ENCODE measurements at places on chromosomes 16 and 17. TPM values are rescaled to one million over a fixed set of nuclear protein-coding genes. Genes with fewer than 3 reads are reported as not detected.
A peak's percentile ranks its signal among the peaks of the same experiment; 100 is the strongest.

DNA sequence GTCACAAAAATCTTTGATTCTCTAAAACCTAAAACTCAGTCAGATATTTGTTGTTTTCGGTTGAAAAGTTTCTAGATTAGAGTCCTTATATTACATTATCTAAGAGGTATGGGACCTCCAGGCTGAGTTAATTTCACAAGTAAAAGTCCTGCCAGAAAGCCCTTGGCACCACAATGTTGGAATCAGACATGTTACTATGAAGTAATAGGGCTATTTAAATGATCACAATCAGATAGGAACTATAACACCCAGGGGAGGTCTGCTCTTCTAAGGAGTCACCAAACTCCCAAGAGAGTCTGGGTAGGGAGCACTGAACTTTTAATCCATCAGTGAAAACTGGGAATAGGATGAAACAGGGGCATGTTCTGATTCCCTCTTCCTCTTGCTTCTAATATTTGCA is 54.2 kb downstream of the WIPI1 start:
- H3K27ac ChIP-seq = no peak overlapping the region
- no peaks in the 10 kb centered on the region for H3K4me1 ChIP-seq
- H3K4me3 ChIP-seq = no peak overlapping the region
- no peak for DNase-seq
- H3K27me3 ChIP-seq = no peaks in the 10 kb centered on the region
- no peaks in the 10 kb centered on the region for H3K36me3 ChIP-seq

DNA sequence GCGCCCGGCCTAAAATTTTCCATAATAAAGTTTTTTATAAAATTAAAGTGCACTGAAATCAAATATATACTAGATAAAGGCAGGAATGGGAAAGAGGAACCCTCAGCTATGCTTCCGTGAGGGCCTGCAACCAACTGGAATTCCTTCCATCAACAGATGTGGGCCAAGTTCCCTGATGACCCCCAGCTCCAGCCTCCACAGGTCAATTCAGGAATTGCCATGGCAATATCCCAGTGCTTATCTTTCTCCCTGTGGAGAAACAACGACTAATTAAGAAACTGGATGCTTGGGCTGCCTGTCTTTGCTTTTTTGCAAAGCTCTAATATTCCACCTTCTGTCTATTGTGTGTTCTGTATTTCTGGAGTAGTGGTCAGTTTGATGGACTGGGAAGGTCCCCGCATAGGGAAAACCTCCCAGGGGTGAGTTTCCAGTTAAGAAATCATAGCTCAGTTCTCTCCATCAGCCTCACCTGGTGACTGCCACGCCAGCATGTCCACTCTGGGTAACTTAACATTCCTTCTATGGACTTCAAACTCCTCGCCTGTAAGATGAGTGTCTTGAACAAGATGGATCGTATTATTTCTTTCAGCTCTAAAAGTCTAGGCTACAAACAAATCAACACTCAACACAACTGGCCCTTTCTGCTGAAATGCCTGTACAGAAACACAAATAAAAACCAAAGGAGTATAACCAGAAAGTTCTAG is 67.9 kb downstream of the CREBBP start:
- peaks cover 1% of the 10 kb centered on the region for H3K36me3 ChIP-seq
- H3K27me3 ChIP-seq = no peaks in the 10 kb centered on the region
- no peaks in the 10 kb centered on the region for H3K4me1 ChIP-seq
- no peak overlapping the region for H3K27ac ChIP-seq

GRCh38 chr17:2380226-2380922 is 20.5 kb downstream of the MNT start:
- no peak for DNase-seq
- H3K36me3 ChIP-seq = no peaks in the 10 kb centered on the region
- H3K4me1 ChIP-seq = no peaks in the 10 kb centered on the region
- no peak overlapping the region for H3K27ac ChIP-seq
- no peaks in the 10 kb centered on the region for H3K27me3 ChIP-seq
- no peak overlapping the region for H3K4me3 ChIP-seq

Gene CXCL16
- 55.3 TPM for total RNA-seq

Gene RCVRN
- total RNA-seq = not detected

Gene ESRP2
- 109 TPM for total RNA-seq

DNA sequence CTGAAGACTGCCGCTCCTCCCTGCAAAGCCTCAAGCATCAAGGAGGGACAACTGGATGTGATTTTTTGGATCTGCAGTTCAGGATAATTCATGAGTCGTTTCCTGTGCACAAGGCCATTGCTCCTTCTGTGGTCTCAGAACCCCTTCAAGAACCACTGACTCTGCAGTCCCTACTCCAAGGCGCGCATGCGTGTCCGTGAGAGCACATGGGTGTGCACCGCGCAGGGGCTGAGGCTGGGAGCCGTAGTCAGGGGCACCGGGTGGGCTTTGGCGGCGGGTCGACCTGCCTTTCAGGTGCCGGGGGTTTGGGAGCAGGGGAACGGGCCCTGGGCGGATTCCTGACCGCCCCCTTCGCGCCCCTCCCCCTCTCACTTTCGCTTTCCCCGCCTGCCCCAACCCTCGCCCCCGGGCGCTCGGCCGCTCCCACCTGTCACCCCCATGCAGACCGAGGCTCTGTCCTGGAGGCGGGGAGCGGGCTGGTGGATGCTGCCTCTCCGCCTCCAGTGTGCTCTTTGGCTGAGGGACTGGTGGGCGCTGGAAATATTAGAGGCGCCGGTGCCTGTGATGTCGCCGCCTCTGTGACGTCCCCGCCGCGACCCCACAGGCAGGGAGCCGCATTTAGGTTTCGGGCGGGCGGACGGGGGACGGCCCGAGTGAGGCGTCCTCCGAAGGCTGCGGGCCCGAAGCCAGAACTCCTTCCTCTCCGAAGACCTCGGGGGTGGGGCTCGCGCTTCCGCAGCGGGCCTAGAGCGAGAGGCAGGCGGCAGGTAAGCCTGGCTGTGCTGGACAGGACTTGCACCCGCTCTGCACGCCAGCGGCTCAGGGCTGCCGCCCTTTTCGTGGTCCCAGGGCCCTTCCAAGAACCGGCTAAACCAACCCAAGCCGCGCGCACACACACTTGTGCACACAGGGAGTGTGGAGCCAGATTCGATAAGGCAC is at the start of gene SPATA32:
TSS of gene SPATA32 (minus strand) at position 518 of the 939 bp plus-strand sequence. CDS start at position 440, 78 bp downstream.
- no peak within 1 kb of the TSS for H3K27ac ChIP-seq
- H3K36me3 ChIP-seq = no peaks in the 10 kb centered on the region
- DNase-seq = no peak
- no peaks in the 10 kb centered on the region for H3K27me3 ChIP-seq

DNA sequence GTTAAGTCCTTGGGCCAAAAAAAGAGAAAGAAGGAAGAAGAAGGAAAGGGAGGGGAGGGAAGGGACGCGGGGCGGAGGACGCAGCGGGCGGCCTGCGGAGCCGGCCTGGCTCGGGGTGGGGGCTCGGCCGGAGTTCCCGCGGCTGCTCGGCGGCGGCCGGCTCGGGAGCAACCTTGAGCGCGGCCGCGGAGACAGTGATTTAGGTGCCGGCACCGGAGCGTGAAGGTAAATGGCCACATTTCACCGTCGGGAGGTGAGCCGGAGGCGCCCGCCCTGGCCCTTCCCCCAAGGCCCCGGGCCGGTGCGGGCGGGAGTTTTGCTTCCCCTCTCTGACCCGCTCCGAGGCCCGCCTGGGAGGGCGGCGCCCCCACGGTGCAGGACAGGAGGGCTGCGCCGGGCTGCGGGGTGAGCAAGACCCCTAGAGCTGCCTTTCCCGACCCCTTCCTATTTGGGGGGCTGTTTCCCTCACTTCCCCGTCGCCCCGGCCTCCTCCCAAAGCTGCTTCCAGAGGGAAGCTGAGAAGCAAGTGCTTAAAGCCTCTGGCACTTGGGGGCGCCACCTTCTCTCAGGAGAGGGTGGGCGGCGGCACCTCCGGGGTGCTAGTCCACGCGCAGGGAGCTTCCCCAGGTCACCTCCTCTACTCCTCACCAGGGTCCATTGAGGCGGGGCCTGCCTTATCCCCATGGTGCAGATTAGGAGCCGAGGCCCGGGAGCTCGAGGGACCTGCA is 56.5 kb downstream of the MRM1 start:
- no peak overlapping the region for H3K4me3 ChIP-seq
- no peak for DNase-seq
- no peak overlapping the region for H3K27ac ChIP-seq
- H3K27me3 ChIP-seq = peaks cover 1% of the 10 kb centered on the region
- no peaks in the 10 kb centered on the region for H3K36me3 ChIP-seq

DNA sequence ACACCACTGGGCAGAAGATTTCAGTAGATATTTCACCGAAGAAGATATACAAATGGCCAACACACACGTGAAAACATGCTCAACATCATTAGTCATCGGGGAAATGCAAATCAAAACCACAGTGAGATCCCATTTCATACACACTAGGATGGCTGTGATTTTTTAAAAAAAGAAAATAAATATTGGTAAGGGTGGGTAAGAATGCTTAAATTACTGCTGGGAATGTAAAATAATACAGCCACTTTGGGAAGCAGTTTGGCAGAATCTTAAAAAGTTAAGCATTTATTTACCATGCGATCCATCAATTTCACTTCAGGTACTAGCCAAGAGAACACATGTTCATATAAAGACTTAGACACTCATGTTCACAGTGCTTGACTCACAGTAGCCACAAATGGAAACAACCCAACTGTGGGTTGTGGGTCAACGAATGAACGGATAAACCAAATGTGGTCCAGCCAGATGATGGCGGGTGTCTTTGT is 6.5 kb upstream of the C16orf74 start:
- no peak overlapping the region for H3K27ac ChIP-seq
- DNase-seq = no peak
- H3K27me3 ChIP-seq = no peaks in the 10 kb centered on the region
- no peak overlapping the region for H3K4me3 ChIP-seq
- H3K4me1 ChIP-seq = peaks cover 8% of the 10 kb centered on the region

DNA sequence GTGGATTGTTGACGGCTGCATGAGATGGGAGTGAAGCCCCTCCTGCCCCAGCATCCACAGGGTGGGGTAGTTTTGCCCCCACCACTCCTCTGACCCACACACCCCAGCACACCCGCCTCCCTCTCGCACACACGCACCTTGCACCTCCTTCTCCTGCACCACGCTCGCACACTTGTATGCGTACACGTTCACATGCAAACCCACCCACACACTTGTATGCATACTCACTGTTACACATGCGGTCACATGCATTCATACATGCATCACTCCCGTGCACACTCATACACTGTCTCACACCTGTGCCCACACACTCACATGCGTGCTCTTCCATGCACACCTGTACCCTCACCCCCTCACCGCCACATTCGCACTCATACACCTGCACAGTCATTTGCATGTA is 70.5 kb upstream of the CIBAR2 start:
- no peak for DNase-seq
- H3K27me3 ChIP-seq = no peaks in the 10 kb centered on the region
- peaks cover 2% of the 10 kb centered on the region for H3K36me3 ChIP-seq
- no peak overlapping the region for H3K27ac ChIP-seq
- H3K4me1 ChIP-seq = no peaks in the 10 kb centered on the region

DNA sequence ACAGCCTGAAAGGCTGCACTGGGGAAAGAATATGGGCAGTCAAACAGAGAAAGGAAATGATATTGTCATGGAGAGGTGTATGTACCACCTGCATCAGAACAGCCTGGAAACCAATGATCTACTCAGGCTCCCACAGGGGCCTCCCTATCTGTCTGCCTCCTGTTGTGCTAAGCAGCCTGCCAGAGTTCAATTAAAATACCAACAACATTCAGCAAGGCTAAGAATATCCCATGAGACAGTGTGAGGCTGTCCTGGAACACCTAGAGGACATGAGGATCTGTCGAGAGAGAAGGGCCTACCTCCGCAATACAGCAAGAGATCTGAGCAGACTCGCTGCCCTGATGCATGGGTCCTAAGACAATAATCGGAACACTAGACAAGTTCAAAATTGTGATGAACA is 8.4 kb downstream of the FXR2 start:
- H3K4me3 ChIP-seq = no peak overlapping the region
- H3K4me1 ChIP-seq = no peaks in the 10 kb centered on the region
- no peaks in the 10 kb centered on the region for H3K36me3 ChIP-seq
- DNase-seq = no peak
- H3K27me3 ChIP-seq = no peaks in the 10 kb centered on the region

- H3K36me3 ChIP-seq = no peaks in the 10 kb centered on the region
- H3K27me3 ChIP-seq = no peaks in the 10 kb centered on the region
- H3K27ac ChIP-seq = peak overlapping the region; percentile 35
- no peak overlapping the region for H3K4me3 ChIP-seq
- no peak for DNase-seq
Observed at GRCh38 chr17:78343187-78343542, 16.7 kb downstream of the SOCS3 start.

DNA sequence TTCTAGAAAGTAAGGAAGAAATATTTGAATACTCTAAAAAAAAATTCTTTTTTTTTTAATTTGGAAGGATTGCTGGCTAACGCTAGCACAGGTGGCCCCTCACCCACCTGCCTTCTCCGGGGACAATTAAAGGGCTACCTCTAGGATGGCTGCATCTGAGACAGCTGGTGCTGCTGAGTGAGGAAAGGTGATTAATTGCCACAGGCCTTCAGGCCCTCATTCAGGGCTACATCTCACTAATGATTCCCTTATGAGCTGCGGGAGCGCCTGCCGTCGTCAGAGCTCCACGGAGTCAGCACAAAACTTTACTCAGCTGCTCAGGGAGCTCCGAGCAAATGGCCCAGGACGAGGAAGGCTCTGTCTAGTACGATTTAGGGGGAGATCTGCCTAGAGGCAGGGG is 27.0 kb upstream of the AKTIP start:
- no peaks in the 10 kb centered on the region for H3K27me3 ChIP-seq
- H3K4me3 ChIP-seq = no peak overlapping the region
- H3K36me3 ChIP-seq = no peaks in the 10 kb centered on the region
- H3K4me1 ChIP-seq = no peaks in the 10 kb centered on the region
- no peak overlapping the region for H3K27ac ChIP-seq

DNA sequence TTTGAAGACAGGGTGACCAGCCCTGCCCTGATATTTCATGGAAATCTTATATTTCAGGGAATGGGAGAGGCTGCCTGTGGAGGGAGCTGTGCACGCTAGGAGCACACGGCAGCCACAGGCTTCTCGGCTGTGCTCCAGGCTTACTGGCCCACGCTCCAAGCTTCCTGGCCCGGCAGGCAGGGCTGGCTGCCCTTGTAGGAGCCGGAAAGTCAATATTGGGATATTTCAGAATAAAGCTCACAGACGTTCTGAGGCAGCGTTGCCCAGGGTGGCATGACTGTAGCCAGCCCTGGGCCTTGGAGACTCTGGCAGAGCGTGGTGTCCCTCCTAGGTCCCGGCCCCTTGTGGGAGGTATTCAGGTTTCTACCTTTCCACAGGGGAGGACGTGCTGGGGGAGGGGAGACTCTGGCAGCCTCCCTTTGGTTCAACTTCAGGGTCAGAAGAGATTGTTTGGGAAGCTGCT is 95.6 kb downstream of the NPIPB11 start:
- H3K4me1 ChIP-seq = no peaks in the 10 kb centered on the region
- no peak overlapping the region for H3K27ac ChIP-seq
- no peak for DNase-seq
- no peaks in the 10 kb centered on the region for H3K27me3 ChIP-seq
- no peak overlapping the region for H3K4me3 ChIP-seq
- H3K36me3 ChIP-seq = no peaks in the 10 kb centered on the region

Gene KRTAP9-4
- not detected for total RNA-seq
